ENCODE measurements at places on chromosomes 11 and 22.

DNA sequence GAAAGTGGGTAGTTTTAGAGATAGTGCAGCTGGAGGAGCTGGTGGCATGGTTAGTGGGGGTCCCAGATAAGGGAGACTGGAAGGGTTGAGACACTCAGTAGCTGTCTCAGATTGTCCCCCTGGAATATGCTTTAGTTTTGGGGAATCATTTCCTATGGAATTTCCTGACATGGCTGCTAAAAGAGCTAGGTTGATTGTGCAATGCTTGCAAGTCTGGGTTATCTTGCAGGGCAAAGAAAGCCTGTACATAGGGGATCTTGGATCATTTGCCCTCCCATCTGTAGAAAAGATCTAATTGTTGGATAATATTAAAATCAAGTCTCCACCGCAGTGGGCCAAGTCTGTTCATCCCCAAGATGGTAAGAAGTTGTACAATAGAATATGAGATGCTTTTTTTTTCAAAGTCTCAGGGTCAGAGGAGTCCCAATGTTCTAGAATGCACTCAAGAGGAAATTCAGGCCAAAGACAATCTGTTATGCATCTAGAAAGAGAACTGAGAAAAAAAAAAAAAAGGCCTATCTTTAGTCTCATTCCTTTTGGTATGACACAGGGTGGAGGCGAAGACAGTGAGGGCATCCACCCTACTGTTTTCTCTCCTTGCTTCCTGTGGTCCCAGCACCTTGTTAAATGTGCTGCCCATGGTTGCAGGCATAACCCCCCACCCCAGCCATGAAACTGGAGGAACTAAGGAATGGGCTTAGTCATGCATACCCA lies 20.2 kb downstream of the MS4A6E start:
- DNase-seq: no peak

GRCh38 chr11:18772211-18772610 lies 19.4 kb downstream of the PTPN5 start:
- no peak for DNase-seq

GRCh38 chr11:133718238-133718637 lies 127.1 kb downstream of the SPATA19 start:
- DNase-seq: no peak

- DNase-seq: no peak
Observed at GRCh38 chr11:43573873-43574272, 106.7 kb upstream of the HSD17B12 start.

GRCh38 chr22:20926243-20926642 lies 9.0 kb downstream of the CRKL start:
- no peak for DNase-seq

DNA sequence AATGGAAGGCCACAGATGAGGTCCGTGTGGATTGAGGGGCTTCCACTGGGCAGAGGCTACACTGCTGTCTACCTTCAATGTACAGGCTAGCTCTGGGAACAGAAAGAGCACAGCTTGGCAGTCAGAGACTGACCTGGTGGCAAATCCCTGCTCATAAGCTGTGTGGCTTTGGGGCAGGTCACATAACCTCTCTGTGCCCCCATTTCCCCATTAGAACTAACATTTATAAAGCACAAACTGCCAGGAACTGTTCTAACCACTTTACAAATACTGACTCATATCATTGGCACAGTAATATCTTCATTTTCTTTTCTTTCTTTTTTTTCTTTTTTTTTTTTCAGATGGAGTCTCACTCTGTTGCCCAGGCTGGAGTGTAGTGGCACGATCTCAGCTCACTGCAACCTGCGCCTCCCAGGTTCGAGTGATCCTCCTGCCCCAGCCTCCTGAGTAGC lies 3.1 kb downstream of the FOSL1 start:
- DNase-seq: no peak

GRCh38 chr11:106160494-106160893 lies 83.0 kb downstream of the AASDHPPT start:
- DNase-seq: no peak

DNA sequence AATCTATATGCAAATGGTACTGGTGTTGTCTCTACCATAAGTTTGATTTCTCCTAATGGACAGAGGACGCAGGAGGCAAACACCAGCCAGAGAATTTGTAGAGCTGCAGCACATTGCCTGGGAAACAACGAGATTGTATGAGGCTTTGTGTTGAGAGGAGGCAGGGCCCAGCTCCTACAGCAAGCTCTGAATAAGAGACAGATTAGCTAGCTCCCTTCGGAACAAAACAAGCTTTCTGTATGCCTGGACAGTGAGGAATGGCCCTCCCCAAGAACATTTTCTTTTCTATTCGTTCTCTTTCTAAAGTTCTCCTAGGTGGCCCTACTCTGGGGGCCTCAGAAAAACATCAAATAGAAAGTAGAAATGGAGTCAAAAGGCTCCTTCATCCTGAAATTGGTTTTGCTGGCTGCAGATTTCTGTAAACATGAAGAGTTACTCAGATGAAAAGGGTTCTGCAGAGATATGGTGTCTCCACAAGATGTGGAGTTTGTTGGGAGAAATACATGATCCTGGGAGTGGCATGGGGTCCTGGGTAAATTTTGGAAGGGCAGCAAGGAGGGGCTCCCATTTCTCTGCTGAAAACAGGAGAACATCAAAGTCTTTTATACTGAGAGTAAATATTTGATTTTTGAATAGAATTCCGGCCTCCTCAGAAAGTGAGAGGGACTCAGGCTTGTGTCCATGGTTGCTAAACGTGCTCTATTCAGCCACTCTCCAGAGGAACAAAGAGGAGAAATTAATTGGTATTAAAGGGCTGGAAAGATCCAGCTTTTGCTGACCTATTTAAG lies 6.8 kb upstream of the HEPACAM start:
- no peak for DNase-seq

DNA sequence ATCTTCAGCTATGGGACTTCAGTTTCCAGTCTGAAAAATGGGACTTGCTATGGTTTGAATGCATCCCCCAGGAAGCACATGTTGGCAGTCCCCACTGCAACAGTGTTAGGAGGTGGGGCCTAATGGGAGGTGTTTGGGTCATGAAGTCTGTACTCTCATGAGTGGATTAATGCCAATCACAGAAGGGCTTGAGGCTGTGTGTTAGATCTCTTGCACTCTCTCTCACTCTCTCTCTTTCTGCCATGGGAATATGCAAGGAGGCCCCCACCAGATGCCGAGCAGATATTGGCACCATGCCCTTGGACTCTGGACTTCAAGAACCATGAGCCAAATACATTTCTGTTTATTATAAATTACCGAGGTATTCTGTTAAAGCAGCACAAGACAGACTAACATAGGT lies 7.8 kb upstream of the AP1B1 start:
- DNase-seq: no peak

DNA sequence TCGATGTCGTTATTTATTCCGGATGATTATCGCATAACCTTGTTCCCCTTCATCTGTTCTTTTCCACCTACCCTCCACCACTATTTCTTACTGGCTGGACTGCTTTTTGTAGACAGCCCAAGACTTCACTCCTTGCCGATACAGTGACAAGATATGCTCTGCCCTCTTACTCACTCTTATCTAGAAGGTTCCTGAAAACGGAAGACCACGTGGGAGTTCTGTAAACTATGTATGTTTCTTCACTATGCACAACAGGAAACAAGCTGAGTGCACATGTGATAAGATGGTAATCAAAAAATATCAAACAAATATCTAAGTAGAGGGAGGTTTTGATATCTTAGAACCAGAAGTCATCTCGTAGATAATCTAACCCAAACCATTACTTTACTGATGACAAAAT lies 122.9 kb upstream of the ARHGAP20 start:
- DNase-seq: no peak

DNA sequence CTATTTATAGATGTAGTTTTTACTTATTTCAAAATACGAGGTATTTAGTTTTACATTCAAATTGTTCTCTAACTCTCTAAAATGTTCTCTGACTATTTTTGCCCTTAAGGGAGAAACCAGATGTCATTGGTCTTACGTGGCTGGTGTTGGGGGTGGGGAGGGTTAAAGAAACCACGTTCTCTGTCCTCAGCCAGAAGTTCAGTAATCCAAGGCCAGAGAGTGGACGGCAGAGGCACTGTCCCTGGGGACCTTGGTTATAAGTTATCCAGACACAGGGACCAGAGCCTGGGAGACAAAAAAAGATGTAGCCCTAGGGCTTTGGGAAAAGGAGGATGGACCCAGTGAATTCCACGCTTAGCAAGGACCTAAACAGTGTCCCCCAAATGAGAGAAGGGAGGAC lies 706 bp upstream of the OR51E1 start:
- DNase-seq: no peak

DNA sequence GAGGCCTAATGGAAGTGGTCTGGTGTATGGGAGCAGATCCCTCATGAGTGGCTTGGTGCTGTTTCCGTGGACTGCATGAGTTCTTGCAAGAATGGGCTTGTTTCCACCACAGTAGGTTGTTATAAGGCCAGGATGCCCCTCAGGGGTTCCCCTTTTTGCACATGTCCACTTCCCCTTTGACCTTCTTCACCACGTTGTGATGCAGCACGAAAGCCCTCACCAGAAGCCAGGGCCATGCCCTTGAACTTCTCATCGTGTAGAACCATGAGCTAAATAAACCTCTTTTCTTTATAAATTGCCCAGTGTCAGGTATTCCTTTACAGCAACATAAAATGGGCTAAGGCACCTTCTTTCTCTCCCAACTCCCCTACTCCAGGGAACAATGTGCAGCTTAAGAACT lies 2.8 kb upstream of the NARS2 start:
- no peak for DNase-seq

DNA sequence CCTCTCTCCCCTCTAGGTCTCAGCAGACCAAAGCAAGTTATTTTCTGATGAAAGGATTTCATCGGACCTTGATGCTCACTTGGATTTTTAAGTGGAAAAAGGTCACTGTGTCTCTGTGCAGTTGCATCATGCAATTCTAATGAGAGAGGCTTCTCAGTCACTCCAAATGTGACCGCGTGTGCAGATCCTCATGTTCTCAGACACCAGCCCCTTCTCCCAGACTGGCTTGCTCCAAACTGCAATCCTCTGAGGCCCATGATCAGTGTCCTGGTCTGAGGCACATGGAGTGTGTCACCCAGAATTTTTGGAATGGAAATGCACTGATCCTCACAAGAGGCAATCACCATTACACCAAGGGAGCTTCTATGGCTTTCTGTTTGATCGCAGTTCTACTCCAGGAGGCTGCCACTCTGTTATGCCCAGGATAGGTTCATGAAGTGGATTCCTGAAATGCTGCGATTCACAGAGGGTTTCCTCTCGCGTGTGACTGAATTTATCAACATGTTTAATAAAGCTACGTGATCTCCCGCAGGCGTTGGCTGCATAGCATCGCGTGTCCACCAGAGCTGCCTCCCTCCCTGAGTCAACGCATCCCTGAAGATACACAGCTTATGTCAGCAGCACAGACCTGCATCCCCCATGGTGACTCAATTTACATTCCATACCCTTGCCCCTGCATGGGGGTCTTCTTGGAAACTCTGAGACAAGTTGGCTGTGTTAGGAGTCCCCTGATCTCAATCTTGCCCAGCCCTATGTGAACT lies 544.6 kb upstream of the B3GAT1 start:
- DNase-seq: no peak

- no peak for DNase-seq
Observed at GRCh38 chr22:24847490-24847889, 41.5 kb downstream of the SGSM1 start.

DNA sequence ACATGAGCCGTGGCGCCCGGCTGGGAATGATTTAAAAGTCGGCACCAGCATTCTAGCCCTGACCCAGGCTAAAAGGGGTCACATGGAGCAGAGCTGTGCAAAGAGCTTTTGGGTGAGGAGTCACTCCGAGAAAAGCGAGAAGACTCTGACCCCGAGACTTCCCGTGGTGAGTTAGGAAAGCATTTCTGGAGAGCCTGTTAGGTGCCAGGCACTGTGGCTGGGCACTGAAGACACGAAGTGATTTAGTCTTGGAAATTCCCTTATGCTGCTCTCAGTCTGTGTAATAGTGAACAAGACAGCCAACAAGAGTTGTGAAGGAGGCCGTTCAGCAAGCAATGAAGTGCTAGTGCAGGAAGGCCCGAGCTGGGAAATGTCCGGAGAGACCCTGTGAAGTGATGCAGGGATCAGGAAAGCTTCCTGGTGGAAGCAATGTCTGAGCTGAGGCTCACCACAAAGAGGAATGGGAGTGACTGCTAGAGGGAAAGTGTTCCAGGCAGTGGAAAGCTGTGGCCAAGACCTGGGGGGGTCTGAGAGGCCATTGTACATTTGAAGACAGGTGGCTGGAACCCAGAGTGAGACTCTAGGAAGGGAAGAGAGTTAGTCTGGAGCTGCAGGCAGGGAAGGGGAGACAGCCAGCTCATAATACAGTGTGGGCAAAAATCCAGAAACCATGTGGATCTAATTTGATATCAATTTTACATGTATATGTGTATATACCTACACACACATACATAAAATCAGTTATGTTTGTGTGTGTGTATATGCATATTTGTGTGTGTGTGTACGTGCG lies 31.6 kb downstream of the MARK2 start:
- no peak for DNase-seq

DNA sequence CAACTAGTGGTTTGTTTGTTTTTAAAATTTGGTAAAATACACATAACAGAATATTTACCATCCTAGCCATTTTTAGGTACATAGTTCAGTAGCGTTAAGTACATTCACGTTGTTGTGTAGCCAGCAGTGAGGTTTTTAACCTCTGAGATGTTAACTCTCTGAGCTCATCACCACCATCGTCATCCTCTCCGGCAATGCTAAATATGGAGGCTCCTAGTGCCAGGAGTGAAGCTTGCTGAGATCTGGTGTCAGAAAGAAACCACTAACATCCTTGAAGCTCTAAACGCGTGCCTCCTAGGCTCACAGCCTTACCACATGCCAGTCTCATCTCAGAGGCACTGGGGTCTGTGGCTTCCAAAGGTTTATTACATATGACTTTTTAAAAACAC lies 330.2 kb upstream of the B3GAT1 start:
- no peak for DNase-seq

Measured in SW480 (cell line).